ENCODE measurements at places on chromosomes 12 and 14. TPM values are rescaled to one million over a fixed set of nuclear protein-coding genes. Genes with fewer than 3 reads are reported as not detected.

Gene TPPP2
- total RNA-seq, result not detected

Gene CMA1
- total RNA-seq, result not detected

Gene SDR9C7
- 0.15 TPM for total RNA-seq

Gene OASL
- 0.33 TPM for total RNA-seq

Gene MUCL1
- total RNA-seq, result not detected

Gene GPR135
- total RNA-seq, result 4.1 TPM

Gene GPD1
- not detected for total RNA-seq
